ENCODE measurements at places on chromosomes 2 and 18.

DNA sequence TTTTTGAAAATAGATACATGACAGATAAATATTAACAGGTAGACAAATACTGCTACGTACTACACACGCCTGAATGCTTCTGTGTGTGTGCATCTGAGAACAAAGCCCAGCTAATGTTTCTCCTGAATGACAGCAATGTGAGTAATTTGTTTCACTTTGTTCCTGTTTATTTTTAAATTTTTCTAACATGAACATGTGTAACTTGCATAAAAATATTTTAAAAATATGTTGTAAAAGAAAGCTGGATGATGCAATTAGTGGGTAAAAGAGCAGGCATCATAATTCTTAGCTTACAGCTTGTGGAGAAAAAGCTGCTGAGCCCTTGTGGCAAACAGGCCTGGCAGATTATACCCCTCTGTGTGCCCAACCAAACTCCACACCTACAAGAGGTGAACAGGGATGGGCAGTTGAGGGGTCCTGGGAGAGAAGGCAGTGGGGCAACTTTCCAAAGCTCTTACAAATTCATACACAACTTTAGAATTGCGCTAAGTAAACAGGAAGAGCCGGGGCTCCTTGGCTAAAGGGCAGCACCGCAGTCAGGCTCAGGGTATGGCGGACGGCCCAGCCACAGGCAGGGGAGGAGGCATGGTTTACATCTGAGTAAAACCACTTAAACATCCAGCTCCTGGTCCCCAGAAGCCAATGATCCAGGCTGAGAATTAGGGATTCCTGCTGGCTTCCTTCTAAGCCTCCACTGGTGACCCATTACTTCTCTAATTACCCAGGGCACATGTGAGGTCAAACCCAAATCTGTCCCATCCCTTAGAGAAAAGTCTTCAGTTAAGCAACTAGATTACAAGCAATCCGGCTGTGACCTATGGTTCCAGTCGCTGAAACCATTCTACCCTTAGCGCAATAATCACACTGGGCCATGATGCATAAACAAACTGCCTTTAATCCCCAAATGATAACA, 14.0 kb downstream of the PXDN start:
- no peak for DNase-seq

- no peak for DNase-seq
These were observed 108.8 kb downstream of the SLC4A3 start for GRCh38 chr2:219736209-219736608.

GRCh38 chr2:218393750-218394290, 5.8 kb upstream of the CTDSP1 start:
- DNase-seq = no peak

- DNase-seq = no peak
These were observed 8.8 kb downstream of the TMEM37 start for GRCh38 chr2:119440501-119440870.

DNA sequence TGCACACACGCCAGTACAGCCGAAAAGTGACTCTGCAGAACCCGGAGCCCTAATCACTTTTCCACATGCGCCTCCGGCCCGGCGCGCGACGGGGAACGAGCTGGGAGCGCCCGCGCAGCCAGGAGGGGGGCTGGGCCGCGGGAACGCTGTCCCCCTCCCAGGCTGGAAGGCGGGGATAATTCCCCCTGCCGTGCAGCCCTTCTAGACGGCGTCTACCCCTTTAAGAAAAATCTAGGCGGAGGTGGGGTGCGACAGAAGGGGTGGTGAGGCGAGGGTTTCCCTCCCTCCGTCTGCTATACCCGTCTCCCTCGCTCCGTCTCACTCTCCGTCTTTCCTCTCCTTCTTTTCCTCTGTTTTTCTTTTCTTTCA, 2.4 kb downstream of the CYP26B1 start:
- no peak for DNase-seq

DNA sequence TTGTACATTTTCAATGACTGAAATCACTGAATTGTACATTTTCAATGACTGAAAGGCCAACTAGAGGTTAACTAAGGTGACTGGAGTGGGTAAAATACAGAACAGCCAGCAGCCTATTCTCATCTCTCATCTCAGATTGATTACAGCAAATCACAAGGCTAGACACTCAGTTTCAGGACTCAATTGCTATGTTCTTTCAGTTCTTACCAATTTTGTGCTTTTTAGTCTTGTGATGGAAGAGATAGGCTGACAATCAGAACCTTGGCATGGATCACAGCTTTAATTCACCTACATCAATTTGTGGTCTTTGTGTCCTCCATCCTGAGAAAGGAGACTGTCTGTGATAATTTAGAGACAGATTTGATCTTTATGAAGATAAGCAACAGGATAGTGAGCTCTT, 124.7 kb downstream of the GULP1 start:
- no peak for DNase-seq

- DNase-seq = no peak
These were observed 22.8 kb upstream of the RUFY4 start for GRCh38 chr2:218046238-218046637.

GRCh38 chr18:35582899-35583558, 1.5 kb downstream of the GALNT1 start:
- no peak for DNase-seq

GRCh38 chr2:222358876-222359275, 60.1 kb upstream of the PAX3 start:
- no peak for DNase-seq

- DNase-seq = no peak
These were observed 17.2 kb downstream of the LTBP1 start for GRCh38 chr2:32963941-32964340.

DNA sequence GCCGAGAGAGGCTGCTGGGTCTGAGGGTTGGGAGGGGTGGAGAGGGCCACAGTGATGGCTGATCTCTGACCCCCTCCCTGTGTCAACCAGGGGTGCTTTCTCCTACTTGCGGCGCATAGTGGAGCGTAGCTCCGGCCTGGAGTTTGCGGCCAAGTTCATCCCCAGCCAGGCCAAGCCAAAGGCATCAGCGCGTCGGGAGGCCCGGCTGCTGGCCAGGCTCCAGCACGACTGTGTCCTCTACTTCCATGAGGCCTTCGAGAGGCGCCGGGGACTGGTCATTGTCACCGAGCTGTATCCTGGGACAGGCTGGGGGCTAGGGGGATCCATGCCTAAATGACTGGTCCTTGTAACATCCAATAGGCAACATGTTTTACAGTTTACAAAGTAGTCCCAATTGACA, 20.9 kb upstream of the GMPPA start:
- DNase-seq = no peak

- DNase-seq = no peak
These were observed 165.3 kb upstream of the CDH2 start for GRCh38 chr18:28342231-28342630.

DNA sequence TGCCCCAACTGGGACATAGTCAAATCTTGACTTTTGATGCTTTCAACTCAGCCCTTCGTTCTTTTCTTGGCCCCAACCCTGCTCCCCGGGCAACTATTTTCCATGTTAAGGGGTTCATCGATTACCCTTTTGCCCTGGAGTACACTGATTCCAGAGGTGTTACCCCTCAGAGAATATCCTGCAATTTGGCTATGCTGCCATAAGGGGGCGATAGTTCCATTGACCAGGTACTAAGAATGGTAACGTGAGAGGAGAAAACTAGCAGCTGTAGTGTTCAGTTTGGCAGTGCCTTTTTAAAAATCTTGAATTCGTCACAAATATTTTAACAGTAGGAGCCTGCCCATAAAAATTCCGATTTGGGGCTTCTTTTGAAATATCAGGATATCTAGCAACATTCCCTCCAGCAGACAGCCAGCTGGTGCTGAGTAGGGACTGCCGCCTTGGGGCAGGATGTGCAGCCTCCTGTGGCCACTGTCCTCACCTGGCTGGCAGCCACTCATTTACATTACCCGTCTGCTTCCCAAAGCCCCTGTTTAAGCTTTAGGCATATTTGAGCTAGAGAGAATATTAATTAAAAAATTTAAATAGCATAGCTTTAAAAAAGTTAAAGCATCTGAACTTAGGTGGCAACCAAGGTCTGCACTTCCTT, 146.3 kb upstream of the SKOR2 start:
- DNase-seq = no peak

GRCh38 chr2:54545702-54546450, 89.7 kb downstream of the SPTBN1 start:
- no peak for DNase-seq

DNA sequence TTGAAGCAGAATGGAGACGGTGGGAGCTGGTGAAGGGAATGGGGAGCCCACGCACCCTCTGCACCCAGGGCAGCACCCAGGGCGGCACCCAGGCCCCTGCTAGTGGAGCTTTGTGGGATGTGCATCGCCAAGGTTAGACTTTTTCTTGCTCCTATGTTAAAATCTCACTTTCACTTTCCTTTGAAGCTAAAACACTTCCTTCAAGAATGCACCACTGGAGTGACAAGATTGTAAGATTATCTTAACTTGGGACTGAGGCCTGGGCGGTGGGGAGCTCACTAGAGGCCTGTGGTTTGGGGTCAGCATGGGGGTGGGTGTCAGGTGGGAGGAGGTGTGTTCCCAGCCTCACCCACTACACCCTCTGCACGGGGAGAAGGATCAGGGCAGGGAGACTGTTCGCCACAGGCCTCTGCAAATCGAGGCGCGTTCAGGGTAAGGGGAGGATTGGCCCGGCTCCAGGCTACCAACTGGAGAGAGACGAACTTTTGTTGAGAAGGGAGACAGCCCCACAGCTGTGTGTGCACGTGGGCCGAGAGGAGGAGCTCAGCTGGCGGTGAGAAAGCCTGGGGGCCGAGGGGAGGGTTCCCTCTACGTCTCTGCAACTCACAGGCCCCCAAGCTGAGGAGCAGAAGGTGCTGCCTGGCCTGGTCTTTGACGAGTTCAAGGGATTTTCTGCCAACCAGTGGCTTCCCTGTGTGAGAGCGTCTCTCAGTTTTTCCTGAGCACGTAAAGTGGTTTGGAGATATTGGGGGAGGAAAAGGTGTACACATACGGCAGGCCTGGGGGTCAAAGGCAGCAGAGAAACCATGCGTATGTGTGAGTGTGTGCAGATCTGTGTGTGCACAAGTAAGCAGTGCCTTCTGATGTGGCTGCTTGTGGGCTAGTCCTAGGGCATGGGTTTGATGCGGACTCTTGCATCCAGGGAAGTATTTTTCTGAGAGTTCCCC, 147.7 kb downstream of the KLHL29 start:
- no peak for DNase-seq

DNA sequence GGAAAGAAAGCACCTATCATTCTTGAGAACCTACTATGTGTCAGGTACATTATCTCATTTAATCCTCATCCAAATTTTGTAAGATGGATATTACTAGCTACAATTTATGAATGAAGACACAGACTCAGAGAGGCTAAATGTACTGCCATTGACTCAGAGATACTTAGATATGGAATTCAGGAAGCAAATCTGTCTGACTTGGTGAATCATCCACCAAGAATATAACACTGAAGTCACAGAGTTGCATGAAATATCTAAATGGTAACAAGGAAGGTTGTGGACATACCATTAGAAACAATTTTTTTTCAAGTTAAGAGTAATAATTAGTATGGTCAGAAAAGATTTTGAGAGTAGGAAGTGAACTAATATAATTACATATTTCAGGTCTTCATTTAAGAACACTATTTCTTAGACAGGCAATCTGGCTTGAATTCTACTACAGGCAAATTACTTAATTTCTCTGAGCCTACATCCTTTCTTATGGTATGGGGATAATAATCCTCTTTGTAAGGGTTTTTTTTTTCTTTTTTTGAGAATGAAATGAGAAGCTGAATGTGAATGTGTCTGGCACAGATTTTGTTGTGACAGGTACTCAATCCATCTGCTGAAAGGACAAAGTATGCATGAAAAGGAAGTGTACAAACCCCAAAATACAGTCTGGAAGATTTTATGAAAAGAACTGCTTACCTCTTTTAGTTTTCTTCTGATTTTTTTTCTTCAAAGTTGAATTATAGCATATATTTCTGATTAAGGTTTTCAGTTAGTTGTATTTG, 14.8 kb upstream of the C2orf66 start:
- DNase-seq = no peak

DNA sequence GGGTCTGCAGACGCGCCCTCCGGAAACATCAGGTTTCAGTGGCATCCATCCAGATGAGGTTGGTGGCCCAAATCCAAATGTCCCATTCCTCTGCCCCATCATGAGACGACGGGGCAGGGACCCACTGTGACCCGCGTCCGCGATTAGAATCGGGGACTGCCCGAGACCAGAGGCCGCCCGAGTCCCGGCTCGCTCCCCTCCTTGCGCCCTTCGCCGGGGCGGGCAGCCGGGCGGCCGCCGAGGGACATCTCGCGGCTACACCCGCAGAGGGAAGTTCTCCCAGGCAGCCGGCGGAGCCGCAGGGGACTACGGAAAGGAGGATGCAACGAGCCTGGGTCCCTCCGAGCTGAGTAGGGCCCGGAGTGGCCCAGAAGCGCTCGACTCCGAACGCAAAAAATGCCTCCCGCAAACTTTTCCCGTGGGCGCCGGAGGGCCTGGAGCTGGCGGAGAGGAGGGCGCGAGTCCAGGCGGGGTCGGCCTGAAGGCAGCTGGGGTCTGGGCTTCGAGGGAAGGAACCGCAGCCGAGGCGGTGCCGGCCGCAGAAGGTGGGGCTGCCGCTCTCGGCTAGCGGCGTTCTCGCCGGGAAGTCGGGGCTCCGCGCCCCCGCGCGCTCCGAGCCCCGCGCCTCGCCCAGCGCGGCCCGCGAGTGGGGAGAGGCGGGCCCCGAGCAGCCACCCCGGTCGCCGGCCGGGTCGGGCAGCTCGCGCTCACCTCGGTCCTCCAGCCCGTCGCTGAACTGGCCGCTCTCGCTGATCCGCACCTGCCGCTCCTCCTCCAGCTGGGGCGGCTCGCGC, 580 bp downstream of the TMEM163 start:
- no peak for DNase-seq

DNA sequence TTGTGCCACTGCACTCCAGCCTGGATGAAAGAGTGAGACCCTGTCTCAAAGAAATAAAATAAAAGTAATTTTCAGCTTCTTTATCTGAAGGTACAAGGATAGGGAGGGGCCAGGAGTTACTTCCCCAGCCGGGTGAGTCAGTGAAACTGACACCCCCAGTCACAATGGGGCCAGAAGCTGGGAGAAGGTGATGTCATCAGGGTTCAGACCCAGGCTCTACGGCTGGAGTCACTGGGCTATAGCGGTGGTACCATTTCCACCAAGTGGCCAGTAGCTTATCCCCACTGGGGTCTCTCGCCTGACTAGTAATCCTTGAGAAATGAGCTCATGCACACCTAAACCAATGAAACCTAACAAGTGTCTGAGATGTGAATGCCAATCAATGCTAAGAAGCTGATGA, 107.9 kb downstream of the ALPK2 start:
- no peak for DNase-seq

DNA sequence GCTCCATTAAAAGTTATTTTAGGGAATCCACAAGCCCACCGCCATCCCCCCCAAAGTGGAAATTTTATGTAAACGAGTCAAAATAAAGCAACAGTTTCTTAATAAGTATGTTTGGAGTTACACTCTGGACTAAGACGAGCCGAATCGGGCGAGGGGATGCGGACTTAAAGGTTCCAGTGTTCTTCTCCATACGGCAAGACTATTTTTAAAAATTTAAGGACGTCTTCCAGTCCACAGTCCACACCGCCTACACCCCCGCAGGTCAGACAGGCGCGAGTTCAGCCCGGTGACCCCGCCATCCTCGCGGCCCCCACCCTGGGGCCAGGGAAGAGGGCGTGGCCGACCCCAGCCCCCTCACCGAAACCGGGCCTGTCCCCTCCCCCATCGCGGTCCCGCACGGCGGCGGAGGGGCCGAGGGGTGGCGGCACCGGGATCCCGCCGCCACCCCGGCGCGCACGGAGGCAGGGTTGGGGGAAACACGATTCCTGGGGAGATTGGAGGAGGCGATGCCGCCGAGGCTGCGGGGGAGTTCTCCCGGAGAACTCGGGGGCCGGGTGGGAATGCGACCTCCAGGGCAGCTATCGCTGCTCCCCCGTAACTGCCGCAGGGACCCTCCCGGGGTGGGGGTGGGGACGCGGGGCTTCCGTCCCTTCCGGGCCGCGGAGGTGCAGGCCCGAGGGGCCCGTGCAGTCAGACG, 24.5 kb upstream of the SMAD7 start:
- DNase-seq = no peak

- no peak for DNase-seq
These were observed 180.9 kb downstream of the PID1 start for GRCh38 chr2:229090225-229090624.

Data from stimulated activated CD8-positive, alpha-beta memory T cell treated with anti-CD3 and anti-CD28 coated beads, Interleukin-2, amount 100 ng/mL, for 1 hour (primary cell).